MV-4-11 (cell line): ENCODE measurements at places on chromosomes 1 and 21.

- no peak for DNase-seq
These were observed 1.7 kb downstream of the SPSB1 start for GRCh38 chr1:9294405-9294773.

GRCh38 chr1:86782482-86782881 is 78.1 kb downstream of the SH3GLB1 start:
- no peak for DNase-seq

- no peak for DNase-seq
These were observed 77.2 kb downstream of the FHAD1 start for GRCh38 chr1:15323989-15324868.

DNA sequence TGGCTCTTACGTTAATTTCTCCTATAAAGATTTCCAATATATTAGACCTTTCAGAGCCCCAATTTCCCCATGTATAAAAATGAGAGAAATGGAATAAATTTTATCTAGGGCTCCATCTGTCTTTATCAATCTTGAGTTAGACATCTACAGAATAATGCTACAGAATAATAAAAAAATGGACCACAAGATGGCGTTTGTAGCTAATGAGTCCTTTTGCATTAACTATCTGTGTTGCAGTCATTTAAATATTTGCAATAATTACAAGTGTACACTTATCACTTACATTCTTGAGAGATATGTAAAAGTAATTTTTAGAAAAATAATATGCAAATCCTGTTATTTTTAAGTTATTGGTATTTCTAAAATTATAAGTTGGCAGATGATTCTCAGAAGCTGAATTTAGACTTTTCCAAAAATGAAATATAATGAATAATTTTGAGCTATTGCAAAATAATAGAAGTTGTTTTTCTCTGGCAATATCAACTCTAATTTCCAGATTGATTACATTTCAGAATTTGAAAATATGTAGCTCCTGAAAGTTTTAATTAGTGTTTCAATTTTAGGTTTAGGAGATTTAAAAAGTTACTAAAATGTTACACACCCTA is 87.7 kb downstream of the SNX7 start:
- peak; percentile 6 for DNase-seq

DNA sequence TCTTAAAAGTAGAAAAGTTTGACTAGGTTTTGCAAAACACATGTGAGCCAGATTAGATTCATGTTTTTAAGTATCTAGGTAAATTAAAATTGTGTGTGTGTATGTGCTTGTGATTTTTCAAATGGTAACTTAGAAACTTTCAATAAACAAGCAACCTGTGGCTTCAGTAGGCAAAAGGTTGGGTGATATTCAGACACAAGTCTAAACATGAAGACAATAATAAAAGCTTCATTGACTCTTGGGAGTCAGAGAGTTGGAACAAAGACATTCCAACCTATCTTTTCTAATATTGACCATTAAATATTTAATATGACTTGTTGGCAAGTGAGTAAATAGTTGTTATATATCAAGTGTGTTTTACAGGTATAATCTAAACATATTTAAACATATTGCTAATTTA is 1049.6 kb upstream of the ADGRL4 start:
- no peak for DNase-seq

DNA sequence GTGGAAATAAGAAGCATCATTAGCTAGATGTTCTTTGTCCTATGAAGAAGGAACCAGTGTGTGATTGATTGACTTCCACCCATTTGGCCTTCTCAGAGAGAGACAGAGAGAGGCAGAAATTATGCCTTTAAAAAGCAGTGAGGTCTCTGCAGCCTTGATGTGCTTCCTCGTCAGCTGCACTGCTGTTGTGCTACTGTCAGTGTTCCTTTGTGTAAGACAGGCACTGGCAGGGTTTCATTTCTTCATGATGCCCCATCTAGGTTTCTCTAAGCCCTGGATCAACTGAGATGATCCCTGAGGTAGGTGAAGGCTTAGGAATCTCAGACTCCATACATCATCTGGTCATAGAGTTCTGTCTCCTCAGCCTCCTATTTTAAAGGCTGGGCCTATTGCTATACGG is 34.9 kb downstream of the GPR3 start:
- peak; percentile 52 for DNase-seq

- DNase-seq = peak; percentile 84
These were observed 55.2 kb downstream of the NGF start for GRCh38 chr1:115282807-115283208.

GRCh38 chr1:235455823-235456222 is 48.4 kb downstream of the B3GALNT2 start:
- DNase-seq = no peak

DNA sequence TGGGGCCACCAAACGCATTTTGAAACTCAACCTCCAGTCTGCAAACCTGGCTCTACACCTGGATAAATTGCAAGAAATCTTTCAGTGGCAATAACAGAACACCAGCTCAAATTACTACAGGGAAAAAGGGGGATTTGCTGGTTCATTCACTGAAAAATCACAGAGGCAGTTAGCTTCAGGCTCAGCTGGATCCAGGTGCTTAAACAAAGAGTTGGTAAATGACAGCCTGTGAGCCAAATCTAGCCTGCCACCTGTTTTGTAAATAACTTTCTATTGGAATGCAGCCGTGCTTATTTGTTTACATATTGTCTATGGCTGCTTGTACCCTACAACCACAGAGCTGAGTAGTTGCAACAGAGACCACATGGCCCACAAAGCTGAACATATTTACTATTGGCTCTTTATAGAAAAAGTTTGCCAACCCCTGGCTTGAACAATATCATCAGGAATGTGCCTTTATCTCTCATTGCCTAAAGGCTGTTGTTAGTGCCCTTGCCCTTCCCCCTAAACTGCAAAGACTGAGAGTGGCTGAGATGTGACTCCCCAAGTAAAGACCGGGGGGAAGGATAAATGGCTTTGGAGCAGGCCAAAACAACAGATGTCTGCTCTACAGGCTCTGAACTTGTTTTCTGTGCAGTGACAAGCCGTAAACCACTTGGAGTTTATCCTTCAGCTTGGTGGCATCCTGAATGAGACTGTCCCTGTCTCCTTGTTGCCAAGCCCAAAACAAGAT is 21.5 kb upstream of the PTPRF start:
- DNase-seq = no peak

GRCh38 chr1:32701421-32701911 is 1.1 kb downstream of the SYNC start:
- DNase-seq = no peak

- DNase-seq = peak; percentile 85
These were observed 19.6 kb upstream of the ZNF648 start for GRCh38 chr1:182080955-182081582.

GRCh38 chr1:11670747-11671146 is 6.7 kb downstream of the FBXO6 start:
- DNase-seq = peak; percentile 90

- DNase-seq = peak; percentile 62
These were observed 328.4 kb downstream of the ZP4 start for GRCh38 chr1:237562242-237562823.

DNA sequence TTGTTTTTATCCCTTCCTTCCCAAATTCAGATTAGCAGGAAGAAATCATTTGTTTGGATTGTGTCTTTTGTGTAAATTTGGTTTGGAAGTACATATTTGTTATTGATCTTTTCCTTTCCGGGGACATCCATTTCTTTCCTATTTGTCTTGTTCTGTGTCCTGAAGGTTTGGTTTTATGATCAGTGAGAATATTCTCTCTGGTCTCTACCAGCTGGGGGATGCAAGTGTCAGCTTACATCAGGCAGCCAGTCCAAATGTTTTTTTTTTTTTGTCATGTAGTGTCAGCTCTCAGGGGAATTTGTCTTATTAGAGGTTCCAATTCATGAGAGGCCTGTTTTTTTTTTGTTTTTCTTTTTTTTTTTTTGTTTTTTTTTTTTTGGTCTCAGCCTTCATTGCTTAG is 479.2 kb upstream of the LRRC7 start:
- no peak for DNase-seq

GRCh38 chr1:200062143-200062542 is 34.6 kb downstream of the NR5A2 start:
- DNase-seq = no peak

DNA sequence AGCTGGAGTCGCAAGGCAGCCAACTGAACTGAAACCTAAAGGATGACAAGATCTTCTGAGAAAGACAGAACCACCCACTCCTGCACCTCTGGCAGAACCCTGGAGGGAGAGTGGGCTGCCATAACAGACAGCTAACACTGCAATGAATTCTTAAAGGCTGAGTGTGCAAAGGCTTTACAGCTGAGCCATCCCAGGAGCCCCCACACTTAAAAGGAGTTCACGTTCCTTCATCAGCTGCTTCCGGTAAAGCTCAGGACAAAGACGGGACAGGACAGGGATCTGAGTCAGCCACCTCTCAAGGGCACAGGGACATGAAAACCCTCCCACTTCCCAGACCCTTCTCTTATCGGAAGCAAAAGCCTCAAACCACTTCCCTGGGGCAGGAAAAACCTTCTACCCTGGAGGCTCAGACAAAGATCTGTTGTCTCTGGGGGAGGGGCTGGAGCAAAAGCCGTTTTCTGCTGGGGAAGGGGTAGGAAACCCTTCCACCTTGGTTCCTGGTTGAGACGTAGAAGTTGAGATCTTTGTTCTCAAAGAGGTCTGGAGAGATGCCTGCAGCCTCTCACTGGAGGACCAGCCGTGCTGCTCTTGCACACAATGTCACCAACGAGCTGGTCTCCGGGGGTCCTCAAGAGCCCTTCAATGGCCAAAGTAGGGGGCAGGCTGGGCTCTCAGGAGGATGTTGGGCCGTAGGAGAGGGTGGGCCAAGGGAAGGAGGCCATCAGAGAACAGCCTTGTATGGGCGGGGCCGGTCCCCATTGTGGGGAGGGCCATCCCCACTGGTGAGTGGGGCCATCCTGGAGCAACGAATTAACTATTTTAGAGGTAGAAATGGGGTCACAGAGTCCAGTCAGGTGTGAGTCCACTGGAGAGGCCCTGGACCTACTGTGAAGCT is 452.4 kb downstream of the PTPRU start:
- DNase-seq = no peak

DNA sequence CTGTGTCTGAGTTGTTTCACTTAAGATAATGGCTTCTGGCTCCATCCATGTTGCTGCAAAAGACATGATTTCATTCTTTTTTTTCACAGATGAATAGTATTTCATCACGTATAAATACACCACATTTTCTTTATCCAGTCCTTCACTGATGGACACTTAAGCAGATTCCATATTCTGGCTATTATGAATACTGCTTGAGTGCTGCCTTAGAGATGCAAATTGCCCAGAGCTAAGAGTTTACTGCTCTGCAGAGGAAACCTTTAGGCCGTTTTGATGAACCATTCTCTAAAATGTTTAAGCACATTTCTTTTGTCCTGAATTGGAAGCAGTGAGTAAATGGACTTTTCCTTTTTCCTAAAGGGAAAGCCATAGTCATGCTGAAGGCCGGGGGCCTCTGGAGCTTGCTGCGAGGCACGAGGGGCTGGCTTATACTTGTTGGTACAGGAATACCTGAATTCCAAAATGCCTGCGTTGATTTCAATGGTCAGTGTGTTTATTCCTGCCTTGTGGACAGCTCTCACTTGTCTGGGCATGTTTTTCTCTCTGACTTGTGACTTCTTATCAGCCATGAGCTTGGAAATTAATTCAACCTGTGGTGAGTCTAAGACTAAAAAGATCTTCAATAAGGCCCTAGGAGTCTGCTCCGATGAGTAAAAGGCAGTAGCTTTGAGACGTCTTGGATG is 201.0 kb upstream of the MAP1LC3C start:
- no peak for DNase-seq

DNA sequence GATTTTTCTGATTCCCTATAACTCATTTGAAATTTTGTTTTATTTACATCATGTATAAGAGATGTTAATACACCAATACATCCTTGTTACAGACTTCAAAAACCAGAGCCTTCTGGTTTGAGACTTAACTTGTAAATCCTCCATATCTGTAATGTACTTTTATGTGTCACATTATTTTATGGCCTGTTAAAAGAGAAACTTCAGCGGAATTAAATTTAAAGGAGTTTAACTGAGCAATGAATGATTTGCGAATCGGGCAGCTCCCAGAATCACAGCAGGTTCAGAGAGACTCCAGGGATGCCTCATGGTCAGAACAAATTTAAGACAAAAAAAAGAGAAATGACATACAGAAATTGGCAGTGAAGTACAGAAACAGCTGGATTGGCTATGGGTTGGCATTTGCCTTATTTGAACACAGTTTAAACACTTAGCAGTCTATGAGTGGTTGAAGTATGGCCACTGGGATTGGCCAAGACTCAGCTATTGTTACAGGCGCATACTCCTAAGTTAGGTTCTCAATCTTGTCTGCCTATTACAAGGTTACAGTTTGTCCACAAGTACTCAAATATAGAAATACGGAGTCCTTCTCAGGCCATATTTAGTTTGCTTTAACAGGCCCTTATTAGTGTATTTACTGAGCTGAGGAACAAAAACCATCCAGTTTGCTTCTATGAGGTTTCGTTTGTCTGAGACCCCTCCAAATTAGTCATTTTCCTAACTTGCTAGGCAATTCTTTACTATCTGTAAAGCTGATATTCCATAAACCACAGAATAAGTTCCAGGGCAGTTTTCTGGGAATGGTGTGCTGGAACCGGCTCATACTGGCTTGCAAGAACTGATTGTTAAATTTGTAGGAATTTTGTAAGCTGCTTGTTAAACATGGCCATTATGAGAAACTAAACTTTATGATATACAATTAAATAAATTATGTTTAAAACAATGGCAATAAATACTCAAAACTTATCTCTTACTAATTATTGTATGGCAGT is 56.2 kb upstream of the WDR26 start:
- no peak for DNase-seq

DNA sequence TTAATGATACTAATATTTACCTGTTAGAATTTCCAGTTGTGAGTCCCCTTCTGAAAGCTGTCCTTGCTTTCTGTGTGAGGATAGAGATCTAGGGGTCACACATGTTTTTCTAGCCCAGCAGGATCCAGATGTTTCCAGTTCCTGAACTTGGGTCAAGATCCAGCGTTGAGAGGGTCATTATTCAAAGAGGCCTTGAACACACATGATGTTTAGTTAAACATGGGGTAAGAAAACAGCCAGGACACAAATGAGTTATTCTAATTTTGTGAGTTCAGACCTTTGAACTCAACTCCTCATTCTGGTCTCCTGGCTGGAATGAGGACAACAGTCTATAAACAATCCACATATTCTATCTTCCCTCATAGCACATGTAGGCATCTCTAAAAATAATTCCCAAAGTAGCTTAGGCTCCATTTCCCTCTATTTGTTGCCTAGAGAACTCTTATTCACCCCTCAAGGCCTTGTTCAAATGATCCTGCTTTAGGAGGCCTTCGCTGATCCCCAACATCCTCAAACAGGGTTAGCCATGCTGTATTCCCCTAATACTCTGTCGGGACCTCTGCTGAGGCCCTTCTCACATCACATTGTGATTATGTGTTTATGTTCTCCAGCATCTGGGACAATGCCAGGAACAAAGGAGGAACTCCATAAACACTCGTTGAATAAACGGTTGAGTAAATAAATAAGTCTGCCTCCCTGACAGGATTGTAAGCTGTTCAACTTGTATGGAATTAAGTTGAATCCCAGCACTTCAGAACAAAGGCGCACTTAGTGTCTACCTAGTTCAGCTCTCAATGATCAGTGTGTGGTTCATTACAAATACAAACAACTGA is 15.0 kb upstream of the KCNN3 start:
- no peak for DNase-seq

- DNase-seq = no peak
These were observed 128.5 kb upstream of the EDN2 start for GRCh38 chr1:41612953-41613352.

GRCh38 chr1:161840363-161840762 is 74.2 kb downstream of the ATF6 start:
- DNase-seq = no peak
